Stimulated activated CD8-positive, alpha-beta memory T cell treated with anti-CD3 and anti-CD28 coated beads, Interleukin-4, amount 100 ng/mL, for 1 hour (primary cell): ENCODE measurements at places on chromosomes 1 and 21.

DNA sequence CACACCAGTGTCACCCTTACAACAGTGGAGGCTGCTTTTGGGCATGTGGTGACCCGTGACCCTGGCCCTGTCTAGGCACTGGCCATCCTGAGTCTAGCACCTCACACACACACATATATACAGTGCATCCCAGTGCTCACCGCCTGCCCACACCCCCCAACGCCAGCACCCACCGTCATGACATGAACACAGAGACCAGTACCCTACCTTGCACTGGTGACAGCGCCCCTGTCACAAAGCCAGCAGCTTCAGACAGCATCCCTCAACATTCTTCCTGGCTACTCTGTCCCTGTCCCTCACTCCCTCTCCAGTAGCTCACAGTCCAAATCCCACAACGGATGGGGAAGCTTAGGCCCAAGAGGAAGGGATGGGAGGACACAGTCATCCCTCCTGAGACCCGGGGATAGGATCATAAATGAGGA is 27.1 kb downstream of the AHDC1 start:
- DNase-seq: no peak

DNA sequence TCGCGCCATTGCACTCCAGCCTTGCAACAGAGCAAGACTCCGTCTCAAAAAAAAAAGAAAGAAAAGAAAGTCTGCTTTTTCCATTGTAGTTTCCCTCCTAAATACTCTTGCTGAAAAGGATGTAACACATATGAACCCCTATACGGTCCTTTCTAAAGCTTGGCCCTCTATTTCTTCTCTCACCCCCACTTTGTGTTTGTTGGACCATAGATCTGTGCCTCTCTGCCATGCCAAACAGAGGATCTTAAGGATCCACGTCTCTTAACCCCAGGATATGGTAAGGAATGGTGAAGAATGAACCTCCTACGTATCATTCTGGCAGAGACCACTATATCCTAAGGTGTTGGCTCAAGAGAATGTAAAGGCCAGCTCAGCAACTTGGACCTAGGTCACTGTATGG is 18.7 kb upstream of the LAX1 start:
- no peak for DNase-seq

- no peak for DNase-seq
Observed at GRCh38 chr1:218592688-218593087, 247.6 kb downstream of the TGFB2 start.

DNA sequence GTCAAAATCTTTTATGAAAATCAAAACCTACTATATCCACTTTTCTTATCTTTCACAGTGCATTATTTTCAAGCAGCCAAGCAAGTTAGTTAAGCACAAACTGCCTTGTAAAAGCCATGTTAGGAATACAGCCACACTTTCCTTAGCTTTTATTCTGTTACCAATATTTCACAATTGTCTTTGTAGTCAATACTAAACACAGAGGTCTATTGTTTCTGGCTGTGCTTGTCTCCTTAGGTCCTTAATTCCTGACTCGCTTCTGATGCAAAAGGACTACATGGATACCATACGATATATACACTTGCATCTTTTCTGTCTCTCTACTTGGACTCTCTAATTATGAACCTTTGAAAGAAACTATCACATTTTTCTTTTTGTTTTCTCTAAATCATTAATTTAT is 331.8 kb downstream of the NEGR1 start:
- DNase-seq: no peak

DNA sequence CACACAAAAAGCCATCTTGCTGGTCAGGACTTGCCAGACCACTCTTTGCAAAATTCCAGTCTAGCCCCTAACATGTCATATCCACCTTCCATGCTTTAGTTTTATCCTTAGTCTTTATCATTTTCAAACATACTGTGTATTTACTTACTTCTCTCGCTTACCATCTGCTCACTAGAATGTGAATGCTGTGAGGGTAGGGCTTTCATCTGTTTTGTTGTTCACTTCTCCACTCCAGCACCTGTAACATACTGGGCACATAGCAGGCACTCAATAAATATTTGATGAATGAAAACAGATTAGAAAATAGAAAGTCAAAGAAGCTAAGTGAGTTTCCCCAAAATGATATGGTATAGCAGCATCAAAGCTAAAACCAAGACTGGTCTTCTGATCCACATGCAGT is 79.9 kb downstream of the OLFML2B start:
- DNase-seq: no peak

- no peak for DNase-seq
Observed at GRCh38 chr1:204970937-204971336, 72.1 kb upstream of the CNTN2 start.

- DNase-seq: no peak
Observed at GRCh38 chr1:28326984-28327383, 1.9 kb upstream of the MED18 start.

DNA sequence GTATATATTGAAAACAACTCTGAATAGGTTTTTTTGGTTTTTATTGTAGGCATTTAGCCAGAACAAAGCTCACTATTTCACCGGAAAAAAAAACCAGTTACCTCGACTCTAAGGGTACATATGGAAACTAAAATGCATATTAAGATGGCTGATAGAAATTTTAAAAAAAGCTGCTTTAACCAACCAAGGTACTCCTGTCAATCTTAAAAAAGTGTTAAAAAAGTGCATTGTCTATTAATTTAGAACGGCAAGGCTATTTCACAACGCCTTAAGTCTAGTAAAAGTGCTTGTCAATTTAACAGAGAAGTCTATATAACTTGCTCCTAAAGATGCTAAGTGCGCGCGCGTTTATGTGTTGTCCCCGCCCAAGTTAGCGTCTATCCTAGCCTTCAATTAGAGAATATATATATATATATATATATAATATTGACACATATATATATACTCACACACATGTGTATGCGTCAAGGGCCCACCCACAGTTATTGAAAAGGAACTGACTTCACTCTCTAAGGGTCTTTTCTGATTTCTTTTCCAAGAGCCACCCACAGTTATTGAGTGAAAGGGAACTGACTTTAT is 934 bp downstream of the ASPM start:
- DNase-seq: no peak

DNA sequence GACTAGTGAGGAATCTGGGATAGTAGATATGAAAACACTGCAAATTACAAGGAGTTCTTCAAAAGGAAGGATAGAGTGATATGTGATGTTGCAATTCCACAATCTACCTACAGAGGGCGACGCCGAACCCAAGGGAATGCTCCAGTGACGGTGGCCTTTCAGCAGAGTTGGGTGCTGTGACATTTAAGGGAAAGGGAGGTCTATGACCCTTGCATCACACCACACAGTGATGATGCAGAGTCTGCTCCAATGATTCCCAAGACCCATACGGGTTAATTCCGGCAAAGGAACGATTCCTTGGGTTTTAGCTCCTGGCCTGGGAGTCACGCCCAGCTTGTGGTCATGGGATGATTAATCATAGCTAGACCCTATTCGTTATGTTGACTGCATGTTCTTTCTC is 123.0 kb upstream of the IGSF21 start:
- no peak for DNase-seq

DNA sequence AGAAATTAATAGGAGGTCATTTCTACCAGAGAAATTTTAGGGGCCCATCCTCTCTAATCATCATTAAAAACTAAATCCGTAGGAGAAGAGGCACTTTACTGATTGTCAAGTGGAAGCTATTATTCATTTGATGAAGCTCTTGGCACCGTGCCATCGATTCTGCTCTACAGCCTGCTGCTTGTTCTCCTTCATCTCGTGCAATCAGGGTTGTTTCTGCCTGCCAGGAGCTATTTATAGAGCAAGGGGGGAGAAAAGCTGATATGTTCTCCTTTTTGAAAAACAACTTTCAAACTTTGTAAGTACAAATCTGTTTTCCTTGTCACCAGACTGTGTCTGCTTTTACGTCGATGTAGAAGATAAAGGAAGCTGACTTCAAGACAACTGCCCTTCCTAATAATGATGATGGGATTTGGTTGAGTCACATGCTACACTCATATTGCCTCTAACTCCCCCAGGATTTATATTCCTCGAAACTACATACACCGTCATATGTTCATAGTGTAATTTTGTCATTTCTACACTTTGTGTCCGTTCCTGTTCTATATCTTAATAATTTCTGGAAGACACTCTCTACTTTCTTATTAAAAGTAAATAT is 169.6 kb upstream of the LHX8 start:
- DNase-seq: no peak

DNA sequence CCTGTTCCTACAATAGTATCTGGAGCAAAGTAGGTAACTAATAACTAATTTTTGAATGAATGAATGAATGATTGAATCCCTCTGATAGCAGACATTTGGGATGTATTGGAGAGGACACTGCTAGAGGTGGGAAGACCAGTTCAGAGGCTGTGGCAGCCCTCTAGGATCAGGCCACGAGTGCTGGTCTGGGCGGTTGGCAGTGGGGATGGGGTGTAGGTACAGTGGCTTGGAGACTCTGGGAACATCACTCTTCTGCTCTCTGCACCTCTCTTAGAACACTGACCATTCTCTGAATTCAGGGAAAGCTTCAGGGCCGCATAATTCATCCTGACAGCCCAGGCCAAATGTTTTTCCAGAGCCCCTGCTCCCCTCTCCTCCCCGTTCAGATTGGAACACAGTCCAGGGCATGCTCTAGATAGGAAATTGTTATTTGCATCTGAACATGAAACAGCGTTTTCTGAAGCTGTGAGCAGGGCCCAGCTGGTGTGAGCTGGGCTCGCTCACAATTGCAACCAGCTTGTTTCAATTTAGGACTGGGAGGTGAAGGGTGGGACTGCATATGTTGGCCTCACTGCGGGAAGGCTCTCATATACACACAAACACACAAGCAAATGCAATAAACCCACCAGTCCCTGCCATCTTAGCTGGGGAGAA is 253.1 kb upstream of the USP24 start:
- no peak for DNase-seq

DNA sequence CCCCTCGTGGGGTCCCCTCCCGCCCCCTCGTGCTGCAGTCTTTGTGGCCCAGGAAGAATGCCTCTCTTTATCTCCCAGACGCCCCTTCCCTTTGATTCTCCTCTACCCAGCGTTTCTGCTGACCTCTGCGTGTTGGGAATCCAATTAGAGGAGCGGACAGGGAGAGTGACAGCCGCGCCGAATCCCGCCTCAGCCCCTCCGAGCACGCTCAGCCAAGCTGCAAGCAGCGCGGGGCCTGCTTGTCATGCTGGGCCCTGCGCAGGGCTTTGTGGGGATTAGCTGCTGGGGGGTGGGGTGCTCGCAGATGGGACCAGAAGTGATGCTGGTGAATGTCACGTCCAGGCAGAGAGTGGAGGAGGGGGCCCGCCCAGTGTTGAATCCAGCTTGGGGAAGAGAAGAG is 91.1 kb downstream of the EPHB2 start:
- DNase-seq: no peak

DNA sequence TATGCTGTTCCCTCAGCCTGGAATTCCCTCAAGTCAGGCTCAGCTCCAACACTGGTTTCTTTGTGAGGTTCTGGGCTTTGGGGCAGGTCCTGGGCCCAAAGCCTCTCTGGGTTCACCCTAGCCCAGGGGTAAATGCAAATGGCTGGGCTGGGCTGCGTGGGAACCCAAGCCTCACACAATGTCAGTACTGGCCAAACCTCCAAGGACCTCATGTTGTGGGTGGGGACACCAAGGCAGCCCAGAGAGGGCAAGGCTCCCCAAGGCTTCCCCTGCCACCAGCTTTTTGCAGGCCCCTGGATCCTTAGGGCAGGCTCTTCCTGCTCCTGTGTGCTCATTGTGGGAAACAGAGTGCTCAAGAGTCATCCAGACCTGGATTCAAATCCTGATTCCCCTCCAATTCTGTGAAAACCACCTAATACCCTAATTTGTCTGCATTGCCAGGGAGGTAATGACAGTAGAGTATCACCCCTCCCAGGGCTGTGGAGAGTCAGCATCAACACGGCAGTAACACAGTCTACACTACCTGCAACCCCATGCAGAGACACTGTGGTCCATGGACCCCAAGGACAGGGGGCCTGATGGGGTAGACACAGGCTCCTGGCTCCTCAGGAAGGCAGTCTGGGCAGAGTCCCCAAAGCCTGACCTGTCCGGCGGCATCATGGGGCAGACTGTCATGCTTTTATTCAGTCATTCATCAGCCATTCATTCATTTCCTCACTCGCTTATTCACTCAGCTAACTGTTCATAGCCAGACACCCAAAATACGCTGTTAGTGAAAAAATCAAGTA is 85.7 kb downstream of the DMRTB1 start:
- no peak for DNase-seq

DNA sequence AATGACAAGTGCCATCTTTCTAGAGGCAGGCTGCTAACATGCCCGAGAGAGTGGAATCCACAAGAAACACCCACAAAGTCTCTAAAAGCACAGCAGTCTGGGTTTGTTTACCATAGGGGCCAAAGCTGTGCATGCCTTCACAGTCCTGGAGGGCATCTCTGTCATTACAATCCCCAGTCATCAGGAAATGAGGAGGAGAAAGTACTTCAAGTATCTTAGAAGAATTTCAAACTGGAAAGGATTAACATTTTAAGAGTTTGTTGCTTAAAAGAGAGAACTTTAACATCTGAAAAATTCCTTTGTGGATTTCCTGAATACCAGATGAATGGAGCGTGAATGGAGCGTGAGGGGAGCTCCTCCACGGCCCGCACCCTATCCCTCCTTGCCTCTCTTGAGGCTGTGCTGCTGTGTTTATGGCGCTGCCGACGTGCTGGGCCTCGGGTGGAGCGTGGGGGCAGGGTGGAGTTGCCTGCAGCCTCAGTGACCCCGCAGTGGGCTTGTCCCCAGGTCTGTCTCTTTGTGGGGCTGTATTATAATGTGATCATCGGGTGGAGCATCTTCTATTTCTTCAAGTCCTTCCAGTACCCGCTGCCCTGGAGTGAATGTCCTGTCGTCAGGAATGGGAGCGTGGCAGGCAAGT is 23.3 kb downstream of the SLC6A17 start:
- DNase-seq: no peak

GRCh38 chr21:45837936-45838335 is 143.6 kb upstream of the COL6A1 start:
- no peak for DNase-seq

DNA sequence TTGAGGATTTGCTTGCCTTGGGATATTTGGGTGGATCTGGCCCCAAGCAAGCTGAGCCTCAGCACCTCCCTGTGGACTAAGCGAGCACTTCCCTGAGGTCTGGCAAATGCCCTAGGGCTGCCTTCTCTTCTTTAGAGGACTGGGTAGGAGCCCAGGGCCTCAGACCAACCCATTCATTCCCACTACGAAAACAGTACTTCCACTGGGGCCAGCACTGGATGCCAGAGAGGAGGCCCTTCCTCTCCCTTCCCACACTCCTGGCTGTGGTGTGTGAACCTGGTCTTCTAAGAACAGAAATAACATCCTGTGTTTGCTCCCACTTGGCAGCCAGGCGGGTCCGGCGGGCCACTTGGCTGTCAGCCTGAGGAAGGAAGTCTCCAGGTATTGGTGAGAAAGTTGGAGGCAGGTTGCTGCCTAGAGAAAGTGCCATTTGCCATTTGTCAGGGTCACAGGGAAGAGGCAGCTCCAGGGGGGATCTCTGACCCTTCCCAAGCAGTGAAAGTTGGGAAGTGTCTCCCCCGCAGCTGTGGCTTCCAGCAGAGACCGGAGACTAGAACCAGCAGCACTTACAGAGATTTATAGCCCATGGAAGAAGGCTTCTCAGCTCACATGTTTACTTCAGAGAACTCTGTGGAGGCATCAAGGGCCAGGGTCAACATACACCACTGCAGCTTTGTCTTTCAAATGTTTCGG is 323.5 kb downstream of the SIPA1L2 start:
- no peak for DNase-seq
